Stimulated activated CD8-positive, alpha-beta memory T cell treated with anti-CD3 and anti-CD28 coated beads, Interleukin-4, amount 100 ng/mL, for 1 hour (primary cell): ENCODE measurements at places on chromosomes 3 and 15.

GRCh38 chr3:22729981-22730380 lies 473.1 kb upstream of the UBE2E2 start:
- no peak for DNase-seq

DNA sequence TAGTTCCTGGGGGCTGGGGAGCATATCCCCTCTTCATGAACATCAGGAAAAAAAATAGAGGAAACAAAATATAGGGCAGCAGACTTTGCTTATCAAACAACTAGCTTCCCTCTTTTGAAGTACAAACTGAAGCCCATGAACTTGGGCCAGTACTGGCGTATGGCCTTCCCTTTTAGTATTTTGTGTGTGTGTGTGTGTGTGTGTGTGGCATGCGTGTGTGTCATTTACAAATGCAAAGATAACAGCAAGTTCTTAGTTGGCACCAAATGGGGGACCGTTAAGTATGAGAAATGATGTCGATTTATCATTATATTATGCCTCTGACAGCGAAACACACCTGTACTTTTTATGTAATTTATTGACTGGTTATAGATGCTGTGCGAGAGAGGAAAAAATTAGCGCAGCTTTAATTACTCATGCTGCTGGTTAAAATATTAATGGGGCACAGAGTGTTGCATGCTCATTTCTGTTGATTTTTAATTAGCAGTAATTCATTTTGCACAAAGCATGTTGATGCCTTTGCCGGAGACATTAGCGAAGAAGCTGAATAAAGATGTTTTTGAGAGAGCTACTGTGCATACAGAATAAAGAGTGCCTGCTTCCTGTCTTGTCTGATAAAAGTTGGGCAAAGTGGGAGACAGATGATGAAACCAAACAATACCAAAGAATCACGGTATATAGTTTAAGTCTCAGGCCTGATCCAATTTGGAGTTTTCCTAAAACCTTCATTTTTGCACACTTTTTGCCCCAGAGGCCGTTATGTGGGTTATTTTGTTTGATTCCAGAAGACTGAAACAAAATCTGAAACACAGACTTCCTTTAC lies 297.1 kb downstream of the SATB1 start:
- no peak for DNase-seq

- no peak for DNase-seq
Measured at GRCh38 chr3:60912142-60912541, 339.1 kb downstream of the FHIT start.

DNA sequence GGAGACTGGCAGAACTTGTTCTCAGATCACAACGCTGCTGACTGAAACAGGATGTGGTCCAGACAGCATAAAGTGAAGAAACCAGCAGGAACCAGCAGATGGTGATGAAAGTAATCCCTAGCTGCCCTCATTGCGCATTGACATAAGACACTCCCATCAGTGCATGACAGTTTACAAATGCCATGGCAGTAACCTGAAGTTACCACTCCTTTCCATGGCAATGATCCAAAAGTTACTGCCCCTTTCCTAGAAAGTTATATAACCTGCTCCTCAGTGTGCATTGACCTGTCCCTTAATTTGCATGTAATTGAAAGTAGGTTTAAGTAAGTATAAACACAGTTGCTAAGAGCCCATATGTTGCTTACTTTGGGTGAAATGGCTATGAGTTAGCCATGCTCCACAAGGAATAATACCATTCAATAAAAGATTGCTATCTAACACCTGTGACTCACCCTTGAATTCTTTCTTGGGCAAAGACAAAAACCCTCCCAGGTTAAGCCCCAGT lies 149.1 kb upstream of the CD96 start:
- no peak for DNase-seq

GRCh38 chr3:99529265-99529664 lies 109.1 kb upstream of the COL8A1 start:
- no peak for DNase-seq

- no peak for DNase-seq
Measured at GRCh38 chr3:195820901-195821300, 9.2 kb upstream of the MUC4 start.

DNA sequence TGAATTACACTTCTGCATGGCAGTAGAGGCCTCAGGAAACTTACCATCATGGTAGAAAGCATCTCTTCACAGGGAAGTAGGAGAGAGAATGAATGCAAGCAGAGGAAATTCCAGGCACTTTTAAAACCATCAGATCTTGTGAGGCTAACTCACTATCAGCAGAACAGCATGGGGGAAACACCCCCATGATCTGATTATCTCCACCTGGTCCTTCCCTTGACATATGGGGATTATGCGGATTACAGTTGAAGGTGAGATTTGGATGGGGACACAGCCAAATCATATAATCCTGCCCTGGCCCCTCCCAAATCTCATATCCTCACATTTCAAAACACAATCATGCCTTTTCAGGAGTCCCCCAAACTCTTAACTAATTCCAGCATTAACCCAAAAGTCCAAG lies 691.1 kb downstream of the SI start:
- DNase-seq: no peak

DNA sequence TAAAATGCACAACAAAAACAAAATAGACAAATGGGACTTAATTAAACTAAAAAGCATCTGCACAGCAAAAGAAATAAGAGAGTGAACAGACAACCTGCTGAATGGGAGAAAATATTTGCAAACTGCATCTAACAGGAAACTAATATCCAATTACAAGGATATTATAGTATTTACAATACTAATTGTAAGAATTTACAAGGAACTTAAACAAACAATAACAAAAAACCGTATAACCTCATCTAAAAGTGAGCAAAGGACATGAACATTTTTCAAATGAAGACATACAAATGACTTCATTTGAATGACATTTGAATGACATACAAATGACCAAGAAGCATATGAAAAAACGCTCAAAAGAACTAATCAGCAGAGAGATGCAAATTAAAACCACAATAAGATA lies 66.4 kb downstream of the CSNK1G1 start:
- no peak for DNase-seq

DNA sequence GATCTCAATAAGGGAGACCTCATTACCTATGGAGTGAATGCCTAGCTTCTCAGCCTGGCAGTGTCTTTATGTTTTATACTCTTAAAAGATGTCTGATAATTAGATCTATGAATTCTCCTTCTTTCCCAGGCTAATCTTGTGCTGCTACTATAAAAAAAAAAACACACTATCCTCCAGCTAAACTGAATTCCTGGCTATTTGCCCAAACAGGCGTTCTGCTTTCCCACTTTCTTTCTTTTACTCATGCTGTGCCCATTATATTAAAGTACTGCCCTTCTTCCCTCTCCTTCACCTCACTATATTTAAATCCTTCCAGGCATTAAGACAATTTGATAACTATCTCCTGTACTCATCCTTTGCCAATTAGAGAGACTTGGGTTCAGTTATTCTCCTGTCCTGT lies 1134.9 kb downstream of the ROBO2 start:
- no peak for DNase-seq

GRCh38 chr3:16898595-16899395 lies 14.0 kb downstream of the PLCL2 start:
- DNase-seq: no peak

GRCh38 chr3:67462187-67462586 lies 192.2 kb downstream of the SUCLG2 start:
- DNase-seq: no peak

- DNase-seq: no peak
Measured at GRCh38 chr3:28376424-28376823, 27.8 kb upstream of the AZI2 start.

DNA sequence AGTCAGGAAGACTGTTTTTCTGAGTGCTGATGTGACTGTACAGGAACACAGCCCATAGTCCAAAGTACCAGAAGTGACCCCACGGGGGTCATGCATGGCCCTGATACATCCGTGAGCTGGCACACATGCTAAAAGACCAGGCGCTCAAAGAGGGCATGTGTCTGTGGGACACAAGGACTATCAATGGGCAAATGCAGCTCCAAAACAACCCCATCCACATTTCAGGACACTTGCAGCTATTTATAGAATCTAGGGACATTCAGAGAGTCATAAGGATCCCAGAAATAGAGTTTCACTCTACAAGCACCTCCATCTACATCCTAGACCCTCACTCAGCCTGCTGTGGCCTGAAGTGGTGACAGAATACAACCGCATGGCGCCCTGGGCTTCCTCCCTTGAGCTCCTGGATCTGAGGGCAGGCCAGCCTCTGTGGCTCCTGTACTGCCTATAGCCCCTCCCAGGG lies 17.0 kb downstream of the SLC25A20 start:
- no peak for DNase-seq
